ENCODE measurements at places on chromosomes 3 and 15.

- no peak for DNase-seq
Measured at GRCh38 chr15:78212546-78213424, 21.6 kb downstream of the ACSBG1 start.

GRCh38 chr3:127753338-127753737 lies 69.0 kb downstream of the MGLL start:
- no peak for DNase-seq

DNA sequence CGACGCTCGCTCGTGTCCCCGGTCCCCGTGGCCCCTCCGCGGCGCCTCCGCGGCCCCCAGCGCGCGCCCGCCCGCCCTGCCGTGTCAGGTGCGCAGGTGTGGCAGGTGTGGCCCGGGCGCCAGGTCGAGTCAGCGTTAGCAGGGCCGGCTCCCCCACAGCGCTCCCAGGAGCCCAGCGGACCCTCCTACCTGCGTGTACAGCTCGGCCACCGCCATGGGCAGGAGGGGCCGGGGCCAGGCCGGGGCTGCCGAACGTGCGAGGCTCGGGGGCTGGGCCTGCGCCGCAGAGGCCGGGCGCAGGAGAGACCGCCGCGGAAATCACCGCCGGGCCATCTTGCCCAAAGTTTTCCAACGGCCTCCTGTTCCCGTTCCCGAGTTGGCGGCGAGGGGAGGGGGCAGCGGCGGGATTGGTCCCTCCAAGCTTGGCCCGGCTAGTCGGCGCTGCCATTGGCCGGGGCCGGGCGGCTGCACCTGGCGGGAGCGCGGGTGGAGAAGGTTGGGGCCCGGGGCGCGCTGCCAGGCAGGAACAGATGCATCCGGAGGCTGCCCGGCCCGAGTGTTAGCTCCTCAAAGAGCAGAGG lies at the start of gene MYO5C:
MYO5C (minus strand) TSS at position 384 of the 581 bp plus-strand sequence; CDS start at position 216, 168 bp downstream.
- DNase-seq = peak; percentile 57

DNA sequence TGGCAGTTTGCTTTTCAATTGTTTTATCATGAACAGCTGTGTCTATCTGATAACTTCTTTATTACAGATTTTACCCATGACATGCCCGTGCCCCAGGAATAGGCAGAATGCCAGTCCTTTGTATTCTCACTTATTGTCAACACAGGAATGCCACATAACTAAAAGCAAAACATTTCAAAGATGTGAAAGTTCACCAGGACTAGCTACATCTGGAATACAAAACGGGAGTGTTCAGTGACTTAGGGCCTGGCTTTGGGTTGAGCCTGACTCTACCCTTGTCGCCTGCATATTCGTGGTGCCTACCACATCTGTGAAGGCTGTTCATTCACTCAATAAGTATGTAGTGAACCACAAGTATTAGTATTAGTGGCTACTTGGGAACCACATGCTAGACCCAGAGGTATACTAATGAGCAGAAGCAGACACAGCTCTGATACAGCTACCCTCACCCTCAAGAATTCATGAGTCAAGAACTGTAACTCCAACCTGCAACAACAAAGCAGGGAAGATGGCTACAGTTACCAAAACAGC lies 2.9 kb downstream of the TNFSF10 start:
- peak; percentile 24 for DNase-seq

GRCh38 chr3:10918011-10918410 lies 74.5 kb upstream of the SLC6A1 start:
- no peak for DNase-seq

- DNase-seq = peak; percentile 61
Measured at GRCh38 chr3:172106989-172107388, 67.6 kb downstream of the FNDC3B start.

- no peak for DNase-seq
Measured at GRCh38 chr3:165549665-165550064, 287.6 kb downstream of the BCHE start.

- DNase-seq = peak; percentile 98
Measured at GRCh38 chr3:123723522-123724168, 138.8 kb upstream of the HACD2 start.

Measured in lung (tissue), 17 donors.